ENCODE measurements at places on chromosomes 3 and 15.

GRCh38 chr3:173001622-173002021 is 139.4 kb downstream of the SPATA16 start:
- no peak for DNase-seq

GRCh38 chr3:64093825-64094712 is 70.8 kb upstream of the PSMD6 start:
- DNase-seq = no peak

GRCh38 chr15:78800806-78801205 is 10.5 kb downstream of the ADAMTS7 start:
- DNase-seq = no peak

GRCh38 chr3:109887293-109887692 is 549.9 kb upstream of the DPPA4 start:
- no peak for DNase-seq

DNA sequence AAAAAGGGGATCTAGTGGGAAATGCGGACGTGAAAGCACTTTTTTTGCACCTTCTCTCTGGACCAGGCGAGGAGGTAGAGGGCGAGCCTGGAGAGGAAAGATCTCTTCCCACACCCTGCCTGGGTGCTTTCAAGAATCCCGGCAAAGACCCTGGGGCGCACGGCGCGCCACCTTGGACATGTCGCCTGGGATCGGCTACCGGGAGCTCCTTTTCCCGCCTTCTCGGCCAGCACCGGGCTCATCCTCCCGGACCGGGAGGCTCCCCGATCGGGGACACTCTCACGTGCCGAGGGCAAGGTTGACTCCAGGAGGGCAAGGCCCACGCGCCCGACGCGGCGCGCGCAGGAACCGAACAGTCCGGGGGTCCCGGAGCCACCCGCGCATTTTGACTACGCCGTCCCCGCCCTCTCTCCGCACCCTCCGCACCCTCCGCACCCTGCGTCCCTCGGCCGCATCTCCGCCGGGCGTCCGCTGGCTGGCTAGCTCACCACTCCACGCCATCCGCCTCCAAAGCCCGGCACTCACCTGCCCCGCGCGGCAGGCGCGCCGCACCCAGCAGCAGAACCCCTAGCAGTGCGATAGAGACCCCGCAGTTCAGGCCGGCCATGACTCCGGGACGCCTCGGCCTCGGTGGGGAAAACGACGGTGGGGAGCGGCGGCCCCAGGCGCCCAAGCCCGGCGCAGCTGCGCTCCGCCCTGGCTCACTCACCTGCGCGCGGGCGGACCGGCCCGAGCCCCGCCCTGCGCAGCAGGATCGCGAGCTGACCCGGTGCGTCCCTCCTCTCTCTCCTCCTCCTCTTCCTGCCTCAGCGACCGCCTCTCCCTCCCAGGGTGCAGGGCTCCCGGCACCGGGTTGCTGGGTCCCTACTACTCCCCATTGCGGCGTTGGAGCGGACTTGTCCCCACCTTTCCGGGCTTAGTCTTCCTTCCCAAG is at the start of gene CDCP1:
Gene CDCP1 (minus strand): TSS at position 698 of the 934 bp plus-strand sequence. CDS start 91 bp downstream, at position 607.
- no peak for DNase-seq
